ENCODE measurements at places on chromosomes 4 and X. TPM values are rescaled to one million over a fixed set of nuclear protein-coding genes. Genes with fewer than 3 reads are reported as not detected.

GRCh38 chr4:104353481-104353880 lies 141.2 kb downstream of the CXXC4 start:
- H3K4me3 ChIP-seq: no peak overlapping the region
- no peaks in the 10 kb centered on the region for H3K27me3 ChIP-seq
- H3K4me1 ChIP-seq: no peaks in the 10 kb centered on the region
- no peak for DNase-seq
- no peak overlapping the region for H3K27ac ChIP-seq

DNA sequence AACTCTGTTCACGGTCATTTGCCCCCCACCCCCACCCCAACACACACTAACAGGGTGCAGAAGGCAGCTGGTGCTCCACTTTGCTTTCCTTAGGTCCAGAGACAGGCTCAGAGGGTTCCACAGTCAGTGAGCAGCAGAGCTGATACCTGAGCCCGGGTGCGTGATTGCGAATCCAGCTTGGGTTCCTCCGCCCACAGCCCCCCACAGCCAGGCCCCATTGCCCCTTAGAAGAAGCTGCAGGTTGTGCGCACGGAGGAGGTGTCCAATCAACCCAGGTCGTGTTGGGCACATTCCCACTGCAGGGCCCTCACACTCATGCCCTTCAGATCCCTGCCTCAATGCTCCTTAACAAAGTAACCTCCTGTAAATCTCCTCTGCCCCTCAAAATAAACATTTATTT lies 85.0 kb downstream of the WFS1 start:
- no peaks in the 10 kb centered on the region for H3K4me1 ChIP-seq
- H3K4me3 ChIP-seq: no peak overlapping the region
- no peaks in the 10 kb centered on the region for H3K36me3 ChIP-seq
- no peak for DNase-seq
- H3K27ac ChIP-seq: no peak overlapping the region

GRCh38 chrX:340641-341423 lies 22.2 kb upstream of the GTPBP6 start:
- H3K4me1 ChIP-seq: no peaks in the 10 kb centered on the region
- H3K27me3 ChIP-seq: no peaks in the 10 kb centered on the region
- H3K4me3 ChIP-seq: no peak overlapping the region

GRCh38 chrX:68889249-68889648 lies 60.4 kb downstream of the EFNB1 start:
- H3K36me3 ChIP-seq: no peaks in the 10 kb centered on the region
- H3K4me1 ChIP-seq: peaks cover 9% of the 10 kb centered on the region
- no peak overlapping the region for H3K27ac ChIP-seq
- no peak overlapping the region for H3K4me3 ChIP-seq
- H3K27me3 ChIP-seq: no peaks in the 10 kb centered on the region

GRCh38 chr4:3671571-3672464 lies 94.4 kb upstream of the ADRA2C start:
- peaks cover 7% of the 10 kb centered on the region for H3K4me1 ChIP-seq
- H3K27ac ChIP-seq: no peak overlapping the region
- H3K4me3 ChIP-seq: no peak overlapping the region
- no peaks in the 10 kb centered on the region for H3K36me3 ChIP-seq
- peaks cover 41% of the 10 kb centered on the region for H3K27me3 ChIP-seq

GRCh38 chr4:51835079-51835478 lies 7.9 kb upstream of the DCUN1D4 start:
- H3K27ac ChIP-seq: no peak overlapping the region
- H3K4me3 ChIP-seq: no peak overlapping the region
- no peaks in the 10 kb centered on the region for H3K36me3 ChIP-seq
- no peak for DNase-seq

- H3K4me1 ChIP-seq: no peaks in the 10 kb centered on the region
- H3K27ac ChIP-seq: no peak overlapping the region
- peak; percentile 8 for DNase-seq
- H3K4me3 ChIP-seq: no peak overlapping the region
Measured at GRCh38 chr4:175946472-175947116, 119.0 kb upstream of the WDR17 start.

- H3K27me3 ChIP-seq: no peaks in the 10 kb centered on the region
- no peak for DNase-seq
- H3K4me3 ChIP-seq: no peak overlapping the region
- no peaks in the 10 kb centered on the region for H3K36me3 ChIP-seq
- no peaks in the 10 kb centered on the region for H3K4me1 ChIP-seq
Measured at GRCh38 chr4:95531141-95531540, 17.6 kb downstream of the UNC5C start.

GRCh38 chr4:48222491-48222890 lies 47.1 kb downstream of the TEC start:
- H3K4me1 ChIP-seq: no peaks in the 10 kb centered on the region
- H3K36me3 ChIP-seq: no peaks in the 10 kb centered on the region
- no peak overlapping the region for H3K4me3 ChIP-seq
- H3K27ac ChIP-seq: no peak overlapping the region
- no peaks in the 10 kb centered on the region for H3K27me3 ChIP-seq
- DNase-seq: no peak

DNA sequence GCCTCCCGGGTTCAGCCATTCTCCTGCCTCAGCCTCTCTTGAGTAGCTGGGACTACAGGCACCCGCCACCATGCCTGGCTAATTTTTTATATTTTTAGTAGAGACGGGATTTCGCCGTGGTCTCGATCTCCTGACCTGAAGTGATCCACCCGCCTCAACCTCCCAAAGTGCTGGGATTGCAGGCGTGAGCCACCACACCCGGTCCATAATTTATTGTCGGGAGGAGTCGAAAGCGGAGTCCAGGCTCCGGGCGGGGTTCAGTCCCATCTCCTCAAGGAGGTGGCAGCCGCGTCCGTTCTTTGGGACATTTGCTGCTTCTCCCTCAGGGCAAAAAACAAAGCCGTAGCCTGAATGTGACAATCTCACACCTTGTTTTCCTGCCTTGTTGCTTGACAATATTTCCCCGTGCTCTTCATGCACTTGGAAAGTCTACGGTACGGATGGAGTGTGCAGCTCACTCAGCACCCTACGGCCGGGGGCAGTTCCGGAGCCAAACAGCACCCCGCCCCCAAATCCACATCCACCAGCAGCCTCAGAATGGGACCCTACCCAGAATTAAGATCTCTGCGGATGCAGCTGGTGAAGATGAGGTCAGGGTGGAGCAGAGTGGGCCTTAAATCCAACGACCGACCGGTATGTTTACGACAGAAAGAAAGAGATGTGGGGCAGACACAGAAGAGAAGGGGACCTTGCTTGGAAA lies 9.6 kb downstream of the GTPBP6 start:
- H3K27ac ChIP-seq: no peak overlapping the region
- DNase-seq: no peak
- no peaks in the 10 kb centered on the region for H3K27me3 ChIP-seq
- peaks cover 64% of the 10 kb centered on the region for H3K36me3 ChIP-seq

Gene UGT2B15
- total RNA-seq: not detected

GRCh38 chr4:141962486-141962885 lies 326.1 kb downstream of the IL15 start:
- no peak overlapping the region for H3K4me3 ChIP-seq
- no peaks in the 10 kb centered on the region for H3K36me3 ChIP-seq
- no peaks in the 10 kb centered on the region for H3K27me3 ChIP-seq
- no peak for DNase-seq

Gene USP51
- total RNA-seq: 1.2 TPM

DNA sequence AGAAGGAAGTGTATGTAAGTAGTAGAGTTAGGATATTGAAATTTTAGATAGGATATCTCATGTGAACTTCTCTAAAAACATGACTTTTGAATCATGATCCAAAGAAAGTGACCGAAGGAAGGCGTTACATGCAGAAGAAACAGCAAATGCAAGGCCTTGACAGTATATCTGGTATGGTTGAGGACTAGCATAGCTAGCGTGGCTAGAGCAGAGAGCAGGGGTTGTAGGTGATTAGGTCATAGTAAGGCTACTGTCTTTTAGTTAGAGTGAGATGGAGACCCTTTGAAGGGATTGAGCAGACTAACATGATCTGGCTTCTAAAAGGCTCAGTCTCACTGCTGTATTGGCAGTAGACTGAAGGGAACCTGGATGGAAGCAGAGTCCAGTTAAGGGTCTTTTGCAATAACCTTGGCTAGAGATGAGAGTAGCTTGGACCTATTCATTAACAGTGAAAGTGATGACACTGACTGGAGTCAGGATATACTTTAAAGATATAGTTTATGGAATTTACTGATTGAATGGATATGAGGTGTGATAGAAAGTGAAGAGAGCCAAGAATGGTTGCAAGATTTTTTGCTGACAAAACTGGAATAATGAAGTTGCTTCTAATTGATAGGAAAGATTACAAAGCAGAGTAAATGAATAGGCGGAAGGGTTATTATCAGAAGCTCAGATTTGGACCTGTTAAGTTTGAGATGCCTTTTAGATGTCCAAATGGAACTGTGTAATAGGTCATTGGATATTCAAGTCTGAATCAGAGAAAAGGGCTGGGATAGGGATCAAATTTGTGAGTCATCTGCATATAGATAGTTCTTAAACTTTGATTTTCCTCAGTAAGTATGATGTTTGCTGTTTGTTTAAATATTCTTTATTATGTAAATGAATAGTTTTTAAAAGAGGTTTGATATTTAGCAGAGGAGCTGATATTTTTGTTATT lies 59.8 kb downstream of the MRPL1 start:
- H3K36me3 ChIP-seq: peaks cover 25% of the 10 kb centered on the region
- peaks cover 23% of the 10 kb centered on the region for H3K4me1 ChIP-seq
- H3K27me3 ChIP-seq: no peaks in the 10 kb centered on the region
- H3K4me3 ChIP-seq: no peak overlapping the region
- H3K27ac ChIP-seq: no peak overlapping the region

Gene P2RY10
- total RNA-seq: not detected

GRCh38 chr4:148565801-148566200 lies 123.6 kb upstream of the NR3C2 start:
- H3K4me3 ChIP-seq: no peak overlapping the region
- DNase-seq: peak; percentile 41
- no peak overlapping the region for H3K27ac ChIP-seq

- no peaks in the 10 kb centered on the region for H3K27me3 ChIP-seq
- peak overlapping the region; percentile 31 for H3K27ac ChIP-seq
- DNase-seq: no peak
- peaks cover 5% of the 10 kb centered on the region for H3K4me1 ChIP-seq
- peaks cover 43% of the 10 kb centered on the region for H3K36me3 ChIP-seq
Measured at GRCh38 chr4:76745240-76745639, 152.7 kb downstream of the SOWAHB start.

Gene LEF1
- total RNA-seq: 2.3 TPM

DNA sequence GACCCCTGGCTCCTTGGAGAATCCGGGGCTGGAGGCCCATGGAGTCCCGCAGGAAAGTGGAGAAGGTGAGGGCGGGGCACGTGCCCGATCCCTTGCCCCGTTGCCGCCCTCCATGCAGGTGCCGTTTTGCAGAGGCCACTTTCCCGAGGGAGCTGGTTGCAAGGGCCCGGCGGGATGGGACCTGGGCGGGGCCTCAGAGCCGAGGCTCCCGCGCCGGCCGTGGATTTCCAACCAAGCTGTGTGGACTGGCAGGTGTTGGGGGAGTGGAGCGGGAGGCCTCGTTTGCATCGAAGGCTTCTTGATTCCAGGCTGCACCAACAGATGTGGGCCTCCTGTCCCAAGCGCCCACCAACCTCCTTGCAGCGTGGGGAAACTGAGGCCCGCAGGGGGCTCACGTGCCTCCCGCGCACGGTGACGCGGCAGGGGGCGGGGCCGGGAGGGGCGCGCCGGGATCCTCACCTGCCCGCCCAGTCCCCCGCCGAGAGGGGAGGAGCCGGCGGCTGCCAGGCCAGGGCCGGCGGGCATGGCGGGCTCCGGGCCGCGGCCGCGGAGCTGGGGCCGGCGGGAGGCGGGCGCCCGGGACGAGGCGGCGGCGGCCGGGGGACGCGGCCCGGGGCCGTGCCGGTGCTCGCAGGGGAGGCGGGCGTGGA lies 24.9 kb downstream of the SH3BP2 start:
- H3K27ac ChIP-seq: peak overlapping the region; percentile 46
- H3K27me3 ChIP-seq: no peaks in the 10 kb centered on the region
- DNase-seq: peak; percentile 84
- H3K4me3 ChIP-seq: peak overlapping the region; percentile 64
- peaks cover 44% of the 10 kb centered on the region for H3K4me1 ChIP-seq
